ENCODE measurements at places on chromosomes 12 and 14.

- no peak for DNase-seq
Measured at GRCh38 chr12:64099397-64099796, 122.7 kb downstream of the KICS2 start.

DNA sequence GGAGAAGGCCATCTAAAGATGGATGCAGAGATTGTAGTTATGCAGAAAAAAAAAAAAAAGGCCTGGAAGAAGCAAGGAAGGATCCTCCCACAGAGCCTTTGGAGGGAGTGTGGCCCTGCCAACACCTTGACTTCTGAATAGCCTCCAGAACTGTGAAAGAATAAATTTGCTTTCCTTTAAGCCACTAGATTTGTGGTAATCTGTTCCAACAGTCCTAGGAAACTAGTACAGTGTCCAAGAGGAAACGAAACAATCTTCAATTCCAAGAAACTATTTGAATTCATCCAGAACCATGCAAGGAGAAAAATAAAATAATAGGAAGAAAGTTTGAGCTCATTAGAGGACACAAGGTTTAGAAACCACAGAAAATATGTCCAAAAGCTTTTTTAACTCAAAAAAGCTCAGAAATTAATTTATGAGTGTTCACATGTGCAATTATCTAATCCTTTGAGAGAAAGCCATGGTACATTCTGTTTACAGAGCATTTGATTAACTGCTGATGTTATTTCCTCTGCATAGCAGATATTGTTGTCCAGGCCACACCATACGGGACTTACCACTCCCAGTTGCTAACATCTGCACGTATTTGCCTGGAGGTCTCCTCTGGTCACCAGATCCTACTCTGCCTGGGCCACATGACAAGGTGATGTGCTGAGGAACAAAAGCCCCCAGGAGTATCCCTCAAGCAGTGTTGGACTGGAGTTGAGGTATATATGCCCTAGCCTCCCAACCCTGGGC, 30.0 kb upstream of the STAB2 start:
- no peak for DNase-seq

DNA sequence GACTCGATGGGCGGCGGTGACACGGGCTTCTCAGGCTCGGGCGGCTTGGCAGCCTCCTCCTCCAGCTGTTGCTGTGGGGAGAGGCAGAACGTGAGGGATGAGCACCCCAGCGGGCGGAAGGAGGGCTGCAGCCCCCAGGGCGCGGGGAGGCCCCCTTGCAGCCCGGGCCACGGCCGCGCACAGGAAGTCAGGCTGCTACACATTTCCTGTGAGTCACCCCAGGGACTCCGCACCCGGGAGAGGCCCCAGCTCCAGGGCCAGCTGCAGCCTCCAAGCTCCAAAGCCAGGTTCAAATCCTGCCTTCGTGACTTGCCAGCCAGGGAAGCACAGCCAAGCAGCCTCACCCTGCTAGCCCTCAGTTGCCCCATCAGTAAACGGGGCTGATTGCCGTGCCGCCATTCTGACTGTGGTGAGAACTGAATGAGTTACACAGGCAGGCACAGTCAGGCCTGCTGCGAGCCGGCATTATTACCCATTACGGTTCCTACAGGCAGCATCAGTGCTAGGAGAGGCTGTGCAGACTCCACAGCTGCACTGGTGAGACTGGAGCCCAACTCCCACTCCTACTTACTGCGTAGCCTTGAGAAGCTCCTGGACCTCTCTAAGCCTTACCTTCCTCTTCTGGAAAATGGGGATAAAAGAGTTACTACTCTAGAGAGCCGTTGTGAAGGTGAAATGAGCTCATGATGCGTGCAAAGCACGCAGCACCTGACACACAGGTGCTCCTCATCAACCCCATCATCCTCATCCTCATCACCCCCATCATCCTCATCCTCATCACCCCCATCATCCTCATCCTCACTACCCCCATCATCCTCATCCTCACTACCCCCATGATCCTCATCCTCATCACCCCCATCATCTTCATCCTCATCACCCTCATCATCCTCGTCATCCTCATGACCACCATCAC, 100.9 kb downstream of the NCOR2 start:
- DNase-seq: peak; percentile 86

DNA sequence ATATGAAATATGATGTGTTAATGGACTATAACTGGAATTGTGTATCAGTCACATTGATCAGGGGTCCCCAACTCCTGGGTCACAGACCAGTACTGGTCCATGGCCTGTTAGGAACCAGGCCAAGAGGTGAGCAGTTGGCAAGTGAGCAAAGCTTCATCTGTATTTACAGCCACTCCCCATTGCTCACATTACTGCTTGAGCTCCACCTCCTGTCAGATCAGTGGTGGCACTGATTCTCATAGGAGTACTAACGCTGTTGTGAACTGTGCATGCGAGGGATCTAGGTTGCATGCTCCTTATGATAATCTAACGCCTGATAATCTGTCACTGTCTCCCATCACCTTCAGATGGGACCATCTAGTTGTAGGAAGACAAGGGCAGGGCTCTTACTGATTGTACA, 72.3 kb downstream of the CDK17 start:
- no peak for DNase-seq

DNA sequence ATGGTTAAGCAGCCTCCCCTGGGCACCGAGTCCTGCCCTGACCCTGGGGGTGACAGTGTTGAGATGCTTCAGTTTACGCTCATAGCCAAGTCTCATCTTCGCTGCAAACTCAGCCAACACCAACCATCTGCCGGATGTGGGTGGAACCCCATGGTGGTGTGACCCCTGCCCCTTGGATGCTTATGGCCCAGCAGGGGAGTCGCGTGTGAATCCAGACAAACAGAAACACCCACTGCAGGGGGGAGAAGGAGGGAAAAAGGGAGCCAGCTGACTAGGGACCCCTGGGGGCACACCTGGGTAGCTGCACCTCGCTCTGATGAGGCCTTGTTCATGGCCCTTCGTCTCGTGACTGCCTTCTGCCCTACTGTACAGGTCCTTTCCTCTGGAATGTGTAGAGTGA, 23.8 kb downstream of the AACS start:
- DNase-seq: no peak

- no peak for DNase-seq
Measured at GRCh38 chr14:105913221-105913620, 386.8 kb downstream of the TMEM121 start.

GRCh38 chr14:64201296-64201695, 92.9 kb downstream of the ESR2 start:
- DNase-seq: no peak

GRCh38 chr12:104507672-104508071, 50.9 kb downstream of the CHST11 start:
- no peak for DNase-seq

GRCh38 chr12:132500142-132500855, 10.3 kb downstream of the FBRSL1 start:
- no peak for DNase-seq

DNA sequence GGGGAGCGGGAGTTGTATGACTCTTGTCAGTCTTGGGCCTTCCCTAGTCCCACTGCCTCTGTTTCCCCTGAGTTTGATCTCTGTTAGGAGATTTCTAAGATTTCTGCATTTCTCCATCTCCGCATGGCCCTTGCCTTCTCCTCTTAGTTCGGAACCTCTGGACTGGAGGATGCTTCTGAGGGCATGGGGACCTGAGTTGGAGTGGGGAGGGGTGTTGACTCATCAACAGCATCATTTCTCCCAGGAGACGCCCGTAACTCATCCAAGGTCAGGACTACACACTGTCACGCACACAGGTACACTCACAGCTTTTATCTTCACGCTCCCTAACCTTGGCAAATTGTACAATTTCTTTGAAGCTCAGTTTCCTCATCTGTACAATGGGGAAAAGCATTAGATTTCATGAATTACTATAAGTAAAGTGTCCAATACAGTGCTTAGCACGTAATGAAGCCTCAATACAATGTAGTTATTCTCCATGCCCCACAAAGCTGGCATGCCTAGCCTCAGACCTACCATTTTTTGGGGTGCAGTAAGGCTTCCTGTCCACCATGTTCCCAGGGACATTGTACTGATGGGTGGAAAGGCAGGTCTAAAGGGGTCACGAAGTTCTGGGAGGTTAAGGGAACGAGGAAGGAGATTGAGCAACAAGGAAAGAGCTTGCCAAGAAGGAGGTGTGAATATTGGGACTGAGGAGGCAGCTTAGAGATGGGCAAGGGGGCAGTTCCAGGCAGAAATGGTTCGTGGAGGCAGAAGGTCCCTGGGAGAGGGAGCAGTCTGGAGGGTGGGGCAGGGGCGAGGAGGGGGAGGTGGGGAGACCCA, 600 bp upstream of the LAG3 start:
- DNase-seq: no peak

GRCh38 chr14:68312884-68313610, 479.8 kb downstream of the ZFP36L1 start:
- DNase-seq: no peak

- DNase-seq: no peak
Measured at GRCh38 chr12:57892232-57892972, 45.9 kb upstream of the CTDSP2 start.

DNA sequence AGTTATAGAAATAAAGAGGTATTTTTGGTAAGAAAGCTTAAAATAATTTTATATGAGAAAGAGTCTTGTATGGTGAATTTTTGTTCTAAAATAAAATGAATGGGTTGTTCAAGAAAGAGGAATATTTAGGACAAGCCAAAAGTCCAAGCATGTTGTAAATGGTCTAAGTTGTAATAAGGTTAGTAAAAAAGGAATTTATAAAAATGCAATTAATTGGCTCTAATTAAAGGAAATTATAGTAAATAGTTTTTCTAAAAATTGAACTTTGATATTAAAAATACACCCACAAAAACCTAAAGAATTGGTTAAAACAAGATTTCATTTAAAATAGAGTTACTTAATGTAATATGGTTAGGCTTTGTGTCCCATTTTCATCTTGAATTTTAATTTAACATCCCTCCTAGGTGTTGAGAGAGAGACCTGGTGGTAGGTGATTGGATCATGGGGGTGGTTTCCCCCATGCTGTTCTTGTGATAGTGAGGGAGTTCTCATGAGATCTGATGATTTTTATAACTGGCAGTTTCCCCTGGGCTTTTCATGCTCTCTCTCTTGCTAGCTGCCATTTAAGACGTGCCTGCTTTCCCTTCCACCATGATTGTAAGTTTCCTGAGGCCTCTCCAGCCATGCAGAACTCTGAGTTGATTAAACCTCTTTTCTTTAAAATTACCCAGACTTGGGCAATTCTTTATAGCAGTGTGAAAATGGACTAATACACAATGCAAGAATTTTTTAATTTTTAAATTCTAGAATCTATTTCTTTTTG, 13.0 kb downstream of the SLC22A17 start:
- DNase-seq: no peak

- no peak for DNase-seq
Measured at GRCh38 chr12:119036878-119037825, 55.8 kb downstream of the SRRM4 start.

DNA sequence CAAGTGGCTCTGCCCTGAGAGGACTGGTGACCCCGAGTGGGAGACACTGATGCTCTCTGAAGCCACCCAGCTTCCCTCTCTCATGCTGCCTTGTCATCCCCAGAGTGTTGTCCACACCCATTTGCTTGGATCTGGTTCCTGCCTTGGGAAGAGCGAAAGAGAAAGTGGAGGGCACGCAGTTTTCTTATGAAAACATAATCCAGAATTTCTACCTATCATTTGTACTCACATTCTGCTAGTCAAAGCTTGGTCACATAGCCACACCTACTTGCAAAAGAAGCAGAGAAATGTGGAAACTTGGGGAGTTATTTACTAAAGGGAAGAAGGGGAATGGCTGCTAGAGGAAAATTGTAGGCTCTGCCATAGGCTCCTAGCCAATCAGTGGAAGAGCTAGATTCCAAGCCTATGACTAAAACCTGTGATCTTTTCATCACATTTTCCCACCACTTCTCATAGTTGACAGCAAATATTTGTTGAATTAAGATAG, 326.3 kb downstream of the ZFP36L1 start:
- no peak for DNase-seq

DNA sequence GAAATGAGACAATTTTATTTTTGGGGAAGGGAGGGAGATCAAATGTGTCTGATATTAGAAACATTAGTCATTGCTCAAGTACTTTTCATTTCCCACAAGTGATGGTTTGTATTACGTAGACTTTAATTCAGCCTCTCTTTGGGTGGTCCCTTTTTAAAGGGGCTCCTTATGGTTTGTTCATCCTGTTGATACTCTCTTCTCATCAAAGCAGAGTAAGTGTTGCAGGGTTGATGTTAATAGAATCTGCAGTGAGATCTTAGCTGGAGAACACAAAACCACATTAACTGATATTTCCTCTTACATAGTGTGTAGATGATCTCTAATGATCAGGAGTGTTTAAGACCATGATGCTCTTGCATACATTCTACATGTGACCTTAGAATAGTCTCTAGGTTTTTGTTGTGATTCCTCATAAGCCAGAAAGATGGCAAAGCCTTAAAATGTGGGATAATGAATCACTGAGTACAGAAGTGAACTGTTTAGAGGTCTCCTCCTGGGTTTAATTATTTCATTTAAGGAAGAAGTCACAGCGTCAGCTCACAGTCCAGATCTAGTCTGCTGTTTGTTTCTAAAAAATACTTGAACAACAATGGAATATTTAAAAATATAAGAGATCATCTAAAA, 87.4 kb upstream of the PTPRR start:
- DNase-seq: no peak

DNA sequence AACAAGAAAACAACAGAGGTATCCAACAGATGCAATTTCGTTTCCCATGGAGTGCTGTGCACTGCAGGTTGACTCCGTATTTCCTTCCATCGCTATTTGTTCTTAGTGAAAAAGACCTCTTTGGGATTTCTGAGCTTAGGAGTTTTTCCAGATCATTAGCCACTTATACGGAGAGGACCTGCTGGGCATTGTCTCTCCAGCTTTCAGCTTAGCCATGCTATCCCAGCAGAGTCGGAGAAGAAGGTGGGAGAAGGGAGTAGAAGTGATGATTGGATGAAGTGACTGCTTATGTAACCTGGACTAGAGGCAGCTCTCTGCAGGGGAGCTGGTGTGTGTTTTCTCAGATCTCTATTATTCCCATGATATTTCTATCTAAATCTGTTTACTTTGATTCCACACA, 737.7 kb downstream of the DIO2 start:
- no peak for DNase-seq

- DNase-seq: no peak
Measured at GRCh38 chr14:68692216-68692615, 100.7 kb downstream of the ZFP36L1 start.

GRCh38 chr14:100622224-100622623, 35.0 kb upstream of the BEGAIN start:
- DNase-seq: no peak

DNA sequence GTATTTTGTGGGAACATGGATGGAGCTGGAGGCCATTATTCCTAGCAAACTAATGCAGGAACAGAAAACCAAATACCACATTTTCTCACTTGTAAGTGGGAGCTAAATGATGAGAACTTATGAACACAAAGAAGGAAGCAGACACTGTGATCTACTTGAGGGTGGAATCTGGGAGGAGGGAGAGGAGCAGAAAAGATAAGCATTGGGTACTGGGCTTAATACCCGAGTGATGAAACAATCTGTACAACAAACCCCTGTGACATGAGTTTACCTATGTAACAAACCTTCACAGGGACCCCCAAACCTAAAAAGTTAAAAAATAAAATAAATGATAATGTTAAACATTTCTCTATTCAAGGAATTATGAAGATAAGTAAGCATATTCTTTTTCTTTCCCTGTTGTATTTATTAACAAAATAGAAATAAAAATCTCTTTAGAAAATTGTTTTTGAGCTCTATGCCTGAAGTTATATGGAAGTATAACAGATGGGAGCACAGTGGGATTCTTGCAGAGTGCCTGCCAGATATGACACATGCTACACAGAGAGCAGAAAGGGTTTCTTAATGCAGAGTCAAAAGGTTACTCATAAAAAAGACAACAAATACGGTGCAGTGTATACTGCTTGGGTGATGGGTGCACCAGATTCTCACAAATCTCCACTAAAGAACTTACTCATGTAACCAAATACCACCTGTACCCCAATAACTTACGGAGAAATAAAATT, 52.0 kb upstream of the SYNE2 start:
- DNase-seq: no peak

All from naive thymus-derived CD8-positive, alpha-beta T cell (primary cell).